Stimulated activated CD4-positive, alpha-beta T cell treated with anti-CD3 and anti-CD28 coated beads, Interleukin-15, amount 100 ng/mL, for 1 hour (primary cell): ENCODE measurements at places on chromosomes 3 and 15.

DNA sequence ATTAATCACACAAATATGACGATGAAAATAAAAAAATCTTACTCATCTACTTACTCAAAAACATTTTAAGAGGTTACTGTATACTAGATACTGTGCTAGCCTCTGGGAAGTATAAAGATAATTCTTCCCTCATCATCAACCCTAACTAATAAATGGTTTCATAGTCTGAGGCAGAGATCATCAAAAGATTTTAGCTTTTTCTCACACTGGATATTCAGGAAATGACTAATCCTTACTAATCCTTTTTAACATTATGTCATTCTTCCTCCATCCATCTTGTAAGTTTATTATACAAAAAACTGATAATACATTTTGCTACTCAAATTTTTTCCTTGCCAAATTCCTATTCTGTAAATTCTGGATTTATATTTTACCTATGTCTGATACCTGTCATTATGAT is 29.7 kb downstream of the ACAD11 start:
- DNase-seq: no peak

DNA sequence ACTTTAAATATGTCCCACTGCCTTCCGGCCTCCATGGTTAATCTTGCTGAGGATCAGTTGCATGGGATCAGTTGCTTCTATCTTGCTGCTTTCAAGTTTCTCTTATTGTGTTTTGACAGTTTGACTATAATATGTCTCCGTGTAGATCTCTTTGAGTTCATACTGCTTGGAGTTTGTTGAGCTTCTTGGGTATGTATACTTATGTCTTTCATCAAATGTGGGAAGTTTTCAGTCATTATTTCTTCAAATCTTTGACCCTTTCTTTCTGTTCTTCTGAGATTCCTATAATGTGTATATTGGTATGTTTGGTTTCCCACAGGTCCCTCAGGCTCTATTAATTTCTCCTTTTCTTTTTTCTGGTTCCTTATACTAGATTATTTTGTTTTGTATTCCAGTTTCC is 30.8 kb downstream of the PCCB start:
- DNase-seq: no peak

DNA sequence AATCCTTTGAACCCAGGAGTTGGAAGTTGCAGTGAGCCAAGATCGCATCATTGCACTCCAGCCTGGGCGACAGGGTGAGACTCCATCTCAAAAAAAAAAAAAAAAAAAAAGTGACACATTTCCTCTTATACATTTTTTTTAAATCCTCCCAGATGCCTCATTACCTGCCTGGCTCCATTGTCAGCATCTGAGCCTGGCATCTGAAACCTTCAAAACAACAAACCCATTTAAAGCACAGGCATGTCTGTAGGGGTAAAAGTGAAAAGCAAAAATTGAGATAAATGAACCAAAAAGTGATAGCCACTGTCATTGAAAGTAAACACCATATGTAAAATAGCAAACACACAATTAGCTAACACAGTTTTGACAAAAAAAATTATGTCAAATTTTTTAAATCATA is 38.6 kb downstream of the OSBPL10 start:
- DNase-seq: no peak

- DNase-seq: no peak
These were observed 140.1 kb upstream of the TMEM108 start for GRCh38 chr3:132898141-132898540.

DNA sequence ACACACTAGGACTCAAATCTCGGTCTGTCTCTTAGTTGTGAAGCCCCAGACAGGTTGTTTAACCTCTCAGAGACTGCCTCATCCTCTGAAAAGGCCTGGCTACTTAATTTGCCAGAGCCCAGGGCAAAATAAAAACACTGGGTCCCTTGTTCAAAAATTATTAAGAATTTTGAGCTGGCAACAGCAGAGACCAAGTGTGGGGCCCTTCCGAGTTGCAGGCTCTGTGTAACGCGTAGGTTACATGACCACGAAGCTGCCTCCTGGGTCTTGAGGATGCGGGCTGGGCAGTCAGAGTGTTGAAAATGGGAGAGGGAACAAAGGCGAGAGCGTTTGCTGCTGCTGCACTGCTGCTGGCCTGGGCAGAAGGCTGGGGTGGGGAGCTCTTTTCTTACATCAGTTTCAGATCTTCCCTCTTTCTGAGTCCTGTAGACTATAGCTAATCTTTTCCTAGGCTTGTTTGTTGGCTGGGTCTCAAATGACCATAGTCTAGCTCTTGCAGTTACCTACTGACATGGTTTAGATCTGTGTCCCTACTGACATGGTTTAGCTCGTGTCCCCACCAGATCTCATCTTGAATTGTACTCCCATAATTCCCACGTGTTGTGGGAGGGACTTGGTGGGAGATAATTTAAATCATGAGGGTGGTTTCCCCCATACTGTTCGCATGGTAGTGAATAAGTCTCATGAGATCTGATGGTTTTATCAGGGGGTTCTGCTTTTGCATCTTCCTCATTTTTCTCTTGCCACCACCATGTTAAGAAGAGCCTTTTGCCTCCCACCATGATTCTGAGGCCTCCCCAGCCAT is 49.9 kb downstream of the CLEC3B start:
- DNase-seq: no peak

DNA sequence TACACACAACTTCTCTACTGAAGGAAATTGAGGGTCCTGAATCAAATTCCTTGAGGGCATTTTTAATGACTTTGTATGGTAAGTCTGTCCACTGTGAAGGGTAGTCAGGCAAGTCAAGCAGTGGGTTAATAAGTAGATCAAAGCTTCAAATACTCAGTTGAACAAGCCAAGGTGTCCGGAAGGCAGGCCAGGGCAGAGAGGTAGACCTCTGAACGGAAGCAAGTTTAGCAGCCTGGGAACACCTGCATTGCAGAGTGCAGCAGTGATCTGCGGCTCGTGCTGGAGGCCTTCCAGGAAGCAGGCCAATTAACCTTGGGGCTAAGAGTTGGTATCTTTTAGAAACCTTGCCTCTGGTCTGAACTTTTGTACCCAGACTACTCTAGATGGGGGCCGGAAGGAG is 143.8 kb downstream of the LRTM1 start:
- no peak for DNase-seq

GRCh38 chr3:39278616-39278935 is 1.3 kb downstream of the CX3CR1 start:
- DNase-seq: no peak

DNA sequence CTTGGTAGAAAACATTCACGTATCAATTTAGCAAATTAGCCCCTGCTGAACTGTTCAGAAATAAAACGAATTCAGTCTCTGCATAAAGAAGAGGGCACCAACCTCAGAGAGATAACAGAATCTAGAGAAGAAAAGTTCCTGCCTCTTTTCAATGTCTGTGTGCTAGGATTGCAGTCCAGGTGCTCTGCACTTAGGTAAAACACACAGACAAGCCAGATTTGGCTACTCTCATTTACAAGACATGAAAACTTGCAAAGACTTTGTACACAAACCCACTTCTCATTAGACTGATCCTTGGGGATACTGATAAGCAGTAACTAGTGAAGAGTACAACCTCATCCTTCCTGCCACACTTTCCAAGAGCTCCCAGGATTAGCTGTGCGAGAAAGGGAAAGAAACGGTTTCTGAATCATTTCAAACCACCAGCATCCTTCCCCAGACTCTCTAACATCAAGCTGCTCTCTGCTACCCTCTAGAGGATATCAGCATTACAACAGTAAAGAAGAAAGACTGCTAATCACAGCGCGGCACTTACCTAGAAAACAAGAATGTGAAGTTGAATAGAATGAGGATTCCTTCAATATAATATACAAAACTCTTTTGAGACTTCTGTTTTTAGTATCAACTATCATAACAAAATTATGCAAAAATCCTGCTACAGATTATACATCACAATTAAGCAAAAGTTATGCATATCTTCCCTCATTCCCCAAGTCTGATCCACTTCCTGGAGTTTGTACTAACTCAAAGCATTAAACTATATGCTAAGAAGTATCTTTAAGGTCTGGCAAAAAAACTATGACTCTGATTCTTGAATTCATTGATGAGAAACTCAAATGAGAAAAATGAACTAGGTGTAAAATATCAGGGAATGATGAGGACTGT is 306.4 kb downstream of the MAGI1 start:
- DNase-seq: no peak

GRCh38 chr3:11034309-11034985 is 41.9 kb downstream of the SLC6A1 start:
- DNase-seq: no peak
